ENCODE measurements at places on chromosomes 11 and 22. TPM values are rescaled to one million over a fixed set of nuclear protein-coding genes. Genes with fewer than 3 reads are reported as not detected.

The MRPL23 gene
- total RNA-seq, result 93.6 TPM

The MGAT3 gene
- 3.2 TPM for total RNA-seq

GRCh38 chr11:131409345-131409744 is 38.9 kb downstream of the NTM start:
- no peak for DNase-seq

DNA sequence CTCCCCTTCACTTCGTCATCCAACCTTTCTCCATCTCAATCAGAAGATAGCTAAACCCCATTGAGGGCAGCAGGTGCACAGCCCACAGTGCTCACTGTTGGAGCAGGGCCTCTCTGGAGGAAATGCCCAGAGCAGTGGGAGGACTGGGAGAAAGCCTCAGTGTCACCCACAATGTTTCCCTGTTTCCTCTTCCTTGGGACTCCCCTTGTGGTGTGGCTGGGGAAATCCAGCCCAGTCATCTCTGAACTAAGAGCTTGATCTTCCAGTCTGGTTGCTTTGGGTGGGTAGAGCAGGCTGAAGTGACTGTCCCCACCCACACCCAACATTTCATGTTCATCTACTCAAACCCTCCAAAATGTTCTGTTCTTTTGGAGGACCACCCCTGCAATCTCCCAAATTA is 29.8 kb upstream of the EED start:
- DNase-seq, result no peak

DNA sequence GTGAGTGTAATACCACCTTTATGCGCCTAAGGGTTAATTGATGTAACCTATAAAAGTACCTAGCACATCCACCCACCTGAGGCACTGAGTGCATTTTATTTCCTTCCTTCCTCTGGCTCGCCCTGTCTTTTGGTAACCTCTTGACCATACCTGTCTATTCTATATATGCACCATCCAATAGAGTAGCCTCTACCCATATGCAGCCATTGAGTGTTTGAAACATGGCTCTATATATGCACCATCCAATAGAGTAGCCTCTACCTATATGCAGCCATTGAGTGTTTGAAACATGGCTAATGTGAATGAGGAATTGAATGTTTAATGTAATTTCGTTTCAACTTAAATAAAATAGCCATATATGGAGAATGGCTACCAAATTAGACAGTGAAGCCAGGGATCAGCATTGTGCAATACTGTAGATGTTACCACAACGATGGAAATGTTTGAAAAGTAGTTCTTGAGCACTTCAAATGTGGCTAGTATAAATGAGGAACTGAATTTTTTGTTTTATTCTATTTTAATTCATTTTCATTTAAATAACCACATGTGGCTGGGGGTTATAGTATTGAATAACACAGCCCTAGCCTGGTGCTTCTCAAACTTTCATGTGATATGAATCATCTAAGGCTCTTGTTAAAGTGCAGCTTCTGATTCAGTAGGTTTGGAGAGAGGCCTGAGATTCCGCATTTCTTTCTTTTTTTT is 33.8 kb downstream of the SLC35F2 start:
- DNase-seq, result no peak

DNA sequence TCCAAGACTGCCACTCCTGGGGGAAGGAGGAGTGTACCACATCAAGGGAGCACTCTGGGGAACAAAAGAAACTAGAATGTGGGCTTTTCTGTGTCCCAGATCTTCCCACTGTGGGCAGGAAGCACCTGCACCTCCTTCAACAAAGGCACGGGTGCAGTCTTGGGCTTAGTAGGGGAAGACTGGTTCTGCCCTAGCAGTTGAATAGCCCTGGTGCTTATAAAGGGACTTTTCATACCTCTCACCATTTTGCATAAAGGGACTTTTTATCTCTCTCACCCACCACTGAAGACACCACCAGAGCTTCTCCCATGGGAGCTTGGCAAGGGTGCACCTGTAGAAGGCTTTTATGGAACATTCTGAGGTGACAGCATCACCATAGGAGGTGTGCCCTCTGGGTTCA is 65.8 kb upstream of the MS4A8 start:
- no peak for DNase-seq

DNA sequence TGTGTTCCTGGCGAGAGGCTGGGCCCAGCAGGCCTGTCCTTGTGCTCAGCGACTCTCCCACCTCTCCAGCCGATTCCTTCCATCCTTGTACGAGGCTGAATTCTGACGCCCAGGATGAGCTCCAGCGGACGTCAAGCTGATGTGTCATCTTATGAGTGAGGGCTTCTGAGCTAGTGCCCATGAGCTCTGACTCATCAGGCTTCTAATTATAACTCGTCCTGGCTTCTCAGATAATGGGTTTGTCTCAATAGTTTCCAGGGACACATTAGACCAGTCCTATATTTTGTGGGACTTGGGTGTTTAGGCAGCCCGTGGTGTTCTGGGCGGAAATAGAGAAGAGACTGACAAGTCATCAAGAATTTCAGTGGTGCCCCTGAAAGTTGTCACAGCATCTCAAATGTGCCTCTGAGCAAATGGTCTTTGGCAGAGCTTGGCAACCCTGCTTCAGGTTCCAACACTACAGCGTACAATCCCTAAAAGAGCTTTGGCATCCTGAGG is 108.2 kb upstream of the CD44 start:
- peak; percentile 35 for DNase-seq

DNA sequence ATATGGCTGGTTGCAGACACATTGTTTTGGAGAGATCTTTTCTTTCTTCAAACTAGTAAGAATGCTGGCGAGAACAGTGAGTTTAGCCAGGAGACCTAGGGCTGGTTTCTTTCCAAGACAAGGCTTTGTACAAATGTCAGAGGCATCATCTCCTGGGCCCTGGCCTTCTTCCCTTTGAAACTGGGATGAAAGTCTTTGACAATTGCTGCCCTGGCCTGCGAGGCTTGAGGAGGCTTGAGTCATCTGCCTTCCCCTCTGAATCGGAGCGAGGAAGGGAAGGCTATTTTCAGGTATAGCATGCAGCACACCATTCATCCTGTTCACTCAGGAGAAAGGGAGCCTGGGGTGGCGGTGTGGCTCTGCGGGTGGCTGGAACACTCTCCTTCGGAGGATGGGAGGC is 21.5 kb upstream of the PARVG start:
- no peak for DNase-seq

DNA sequence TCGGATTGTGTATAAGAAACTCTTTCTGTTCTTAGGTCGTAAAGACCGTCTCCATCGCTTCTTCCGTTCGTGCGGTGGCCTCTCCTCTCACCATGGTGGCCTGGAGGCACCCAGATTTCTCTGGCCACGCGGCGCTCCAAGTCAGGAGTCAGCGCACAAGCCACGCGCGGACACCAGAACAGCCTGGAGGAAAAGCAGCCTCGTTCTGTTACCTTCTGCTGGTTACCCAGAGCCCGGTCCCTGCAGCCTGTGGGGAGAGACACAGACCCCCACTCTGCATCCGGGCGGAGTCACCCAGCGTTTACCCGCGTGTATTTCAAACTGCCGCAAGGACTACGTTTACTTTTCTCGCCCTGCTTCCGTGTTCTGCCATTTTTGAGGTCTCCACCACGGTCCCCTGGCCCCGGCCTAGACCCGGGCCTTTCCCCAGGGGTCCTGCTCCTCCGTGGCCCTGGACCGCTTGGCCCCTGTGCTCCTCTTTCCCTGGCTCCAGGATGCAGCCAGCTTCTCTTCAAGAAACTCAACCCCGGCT is 776.1 kb downstream of the BRD1 start:
- no peak for DNase-seq

- DNase-seq, result no peak
Measured at GRCh38 chr11:134489728-134490127, 77.7 kb upstream of the B3GAT1 start.

DNA sequence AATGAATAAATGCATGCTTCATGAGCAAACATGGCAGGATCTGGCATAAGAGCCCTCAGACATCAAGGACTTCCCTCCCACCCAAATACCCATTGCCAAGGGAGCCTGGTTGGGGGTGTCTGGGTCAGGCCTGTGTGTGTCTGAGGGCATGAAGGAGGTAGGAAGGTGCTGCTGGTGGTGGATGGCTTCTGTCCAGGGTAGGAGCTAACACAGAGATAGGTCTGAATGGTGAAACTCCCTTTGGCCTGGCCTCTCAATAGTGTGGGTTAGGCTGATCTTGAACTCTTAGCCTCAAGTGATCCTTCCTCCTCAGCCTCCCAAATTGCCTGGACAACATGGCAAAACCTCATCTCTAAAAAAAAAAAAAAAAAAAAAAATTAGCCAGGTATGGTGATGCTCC is 2.8 kb downstream of the AMPD3 start:
- DNase-seq, result no peak

All from left ventricle myocardium inferior (tissue), 1 donor.